Hematopoietic multipotent progenitor cell treated with erythropoietin and hydrocortisone succinate and interleukin-3 and kit ligand, for 6 days (in vitro differentiated cells): ENCODE measurements at places on chromosomes 13 and 19.

DNA sequence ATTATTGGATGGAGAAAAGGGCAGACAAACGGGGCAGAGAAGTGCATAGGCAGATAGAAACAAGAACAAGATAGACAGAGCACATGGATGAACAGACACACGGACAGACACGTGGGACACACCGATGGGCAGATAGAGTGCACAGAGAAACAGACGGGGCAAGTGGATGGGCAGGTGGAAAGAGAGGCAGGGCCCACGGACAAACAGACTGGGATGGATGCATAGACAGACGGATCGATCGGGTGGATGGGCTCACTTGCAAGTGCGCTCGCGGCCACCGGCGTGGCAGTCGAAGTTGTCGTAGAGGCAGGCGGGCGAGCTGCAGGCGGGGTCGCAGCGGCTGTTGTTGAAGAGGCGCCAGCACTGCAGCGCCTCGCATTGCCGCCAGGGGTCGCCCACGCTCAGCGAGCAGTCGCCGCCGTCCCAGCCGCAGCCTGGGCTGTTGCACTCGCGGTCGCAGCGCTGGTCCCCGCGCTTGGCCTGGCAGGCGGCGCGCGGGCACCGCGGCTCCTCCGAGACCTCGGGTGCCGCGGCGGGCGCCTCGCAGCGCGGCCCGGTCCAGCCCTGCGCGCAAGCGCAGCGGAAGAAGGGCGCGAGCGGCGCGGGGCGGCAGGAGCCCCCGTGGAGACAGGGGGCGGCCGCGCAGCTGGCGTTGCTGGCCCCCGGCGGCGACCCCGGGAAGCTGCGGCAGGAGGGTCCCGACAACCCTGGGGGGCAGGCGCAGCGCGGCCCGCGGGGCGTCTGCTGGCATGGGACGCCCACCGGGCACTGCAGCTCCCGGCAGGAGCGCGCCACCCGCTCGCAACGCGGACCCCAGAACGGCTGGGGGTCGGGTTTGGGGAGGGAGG is 23.3 kb downstream of the NOTCH3 start:
- DNase-seq = peak; percentile 89

GRCh38 chr13:20353973-20354372 is 121.9 kb upstream of the GJB6 start:
- peak; percentile 26 for DNase-seq

DNA sequence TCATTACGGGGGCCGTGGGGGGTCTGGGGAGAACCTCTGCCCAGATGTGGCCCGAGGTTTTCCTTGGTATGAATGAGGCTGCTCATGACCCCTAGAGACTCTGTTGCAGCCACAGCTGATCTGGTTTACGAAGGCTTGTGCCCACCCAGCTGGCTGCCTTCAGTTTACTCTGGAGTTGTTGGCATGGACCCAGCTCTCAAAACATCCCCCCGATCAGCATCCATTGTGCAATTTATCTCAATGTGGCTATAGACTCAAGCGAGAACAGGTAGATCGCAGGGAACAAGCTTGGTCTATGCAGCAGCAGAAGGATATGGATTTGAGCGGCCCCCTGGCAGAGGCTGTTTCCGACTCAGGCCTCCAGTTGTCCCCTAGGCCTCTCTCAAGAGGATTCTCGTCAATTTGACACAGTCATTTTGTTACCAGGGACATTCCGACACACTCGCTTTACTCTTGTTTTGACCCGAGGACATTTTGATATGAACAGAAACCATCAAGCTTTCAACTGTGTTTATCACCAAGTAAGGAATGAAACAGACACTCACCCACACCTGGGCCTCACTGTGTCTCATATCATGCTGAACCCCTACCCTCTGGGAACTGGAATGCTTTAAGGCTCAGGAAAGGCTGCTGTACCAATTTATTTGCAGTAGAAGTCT is 161.5 kb downstream of the KATNAL1 start:
- DNase-seq = no peak

- peak; percentile 56 for DNase-seq
These were observed 201.7 kb upstream of the UBL3 start for GRCh38 chr13:30052120-30052519.

DNA sequence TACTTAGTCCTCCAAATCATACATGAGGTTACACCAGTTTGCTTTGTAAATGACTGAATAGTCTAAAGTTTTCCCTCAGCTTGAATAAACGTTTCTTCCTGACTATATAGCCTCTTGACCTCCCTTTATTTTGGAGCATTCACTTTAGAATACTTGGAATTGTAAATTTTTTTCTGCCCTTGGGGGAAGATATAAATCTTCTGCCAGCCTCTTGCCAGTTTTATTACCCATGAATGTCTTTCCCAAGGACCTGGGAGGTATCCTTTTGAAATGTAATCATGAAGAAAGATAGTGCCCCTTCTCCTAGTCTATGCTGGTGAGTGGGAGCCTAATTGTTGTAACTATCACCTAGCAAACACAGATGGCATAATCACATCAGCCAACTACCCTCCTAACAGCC is 2033.9 kb upstream of the PCDH20 start:
- no peak for DNase-seq

DNA sequence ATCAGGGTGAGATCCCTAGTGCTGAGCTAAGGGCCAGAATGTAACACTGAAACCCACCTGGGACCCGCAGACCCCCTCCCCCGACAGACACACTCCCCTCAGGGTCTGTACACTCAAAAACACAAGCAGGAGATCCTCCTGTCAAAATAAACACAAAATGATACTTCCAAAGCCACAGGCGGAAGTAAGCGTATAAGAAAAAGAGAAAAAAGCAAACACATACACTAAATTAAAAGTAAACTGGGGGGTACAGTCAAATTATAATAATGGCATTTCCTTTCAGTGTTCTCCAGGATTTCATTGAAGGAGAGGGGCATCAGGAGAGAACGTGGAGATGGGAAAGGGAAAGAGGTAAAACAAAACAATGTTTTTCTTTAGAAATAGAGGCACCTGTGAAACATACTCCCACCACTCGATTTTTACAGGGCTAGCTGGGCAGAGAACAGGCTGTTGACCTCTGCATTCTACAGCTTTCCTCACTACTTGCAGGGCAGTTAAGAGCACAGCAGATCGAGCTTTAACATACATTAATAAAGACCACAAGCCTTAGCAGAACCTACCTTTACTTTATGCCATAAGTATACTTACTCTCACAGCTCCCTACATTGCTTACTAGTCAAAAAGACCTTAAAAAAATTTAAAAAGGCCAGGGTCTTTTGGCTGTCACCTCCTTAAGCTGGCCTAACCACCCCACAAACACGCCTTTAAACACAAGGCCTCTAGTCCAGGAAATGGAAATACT is 5.3 kb downstream of the ZIC5 start:
- DNase-seq = no peak

- no peak for DNase-seq
These were observed 855.1 kb downstream of the SLITRK5 start for GRCh38 chr13:88526186-88526852.

- no peak for DNase-seq
These were observed 30.1 kb downstream of the TPP2 start for GRCh38 chr13:102626928-102627327.

DNA sequence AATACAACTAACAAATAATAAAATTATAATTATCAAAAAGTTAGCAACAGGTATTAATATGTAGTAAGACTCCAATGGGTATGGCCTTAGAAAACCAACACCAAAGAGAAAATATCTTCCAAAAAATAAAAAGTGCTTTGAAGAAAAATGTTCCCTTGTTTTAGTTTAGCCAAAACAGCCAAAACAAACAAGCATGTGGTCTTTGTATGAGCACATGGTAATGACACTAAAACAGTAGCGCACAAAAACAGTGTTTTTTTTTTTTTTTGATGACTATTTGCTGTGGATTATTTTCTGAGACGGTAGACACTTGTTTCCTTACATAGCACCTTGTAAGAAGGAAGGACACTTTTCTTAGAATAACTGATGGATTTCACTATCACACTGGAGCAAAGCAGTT is 459.3 kb downstream of the ITGBL1 start:
- DNase-seq = no peak

DNA sequence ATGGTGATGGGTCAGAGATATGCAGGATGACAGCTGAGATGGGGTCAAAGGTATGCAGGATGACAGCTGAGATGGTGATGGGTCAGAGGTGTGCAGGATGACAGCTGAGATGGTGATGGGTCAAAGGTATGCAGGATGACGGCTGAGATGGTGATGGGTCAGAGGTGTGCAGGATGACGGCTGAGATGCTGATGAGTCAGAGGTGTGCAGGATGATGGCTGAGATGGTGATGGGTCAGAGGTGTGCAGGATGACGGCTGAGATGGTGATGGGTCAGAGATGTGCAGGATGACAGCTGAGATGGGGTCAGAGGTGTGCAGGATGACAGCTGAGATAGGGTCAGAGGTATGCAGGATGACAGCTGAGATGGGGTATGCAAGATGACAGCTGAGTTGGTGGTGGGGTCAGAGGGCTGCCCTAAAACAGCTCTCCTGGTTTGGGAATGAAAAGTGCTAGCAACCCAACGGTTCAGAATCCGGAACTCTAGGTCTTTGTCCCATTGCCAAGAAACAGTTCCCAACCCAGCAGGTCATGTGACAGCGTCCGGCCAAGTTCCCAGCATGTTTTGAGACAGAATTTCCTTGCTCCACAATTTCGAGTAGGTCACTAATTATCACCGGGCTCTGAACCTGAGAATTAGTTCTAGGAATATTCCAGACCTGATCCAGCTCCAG is 3.2 kb downstream of the SELENOW start:
- DNase-seq = no peak

DNA sequence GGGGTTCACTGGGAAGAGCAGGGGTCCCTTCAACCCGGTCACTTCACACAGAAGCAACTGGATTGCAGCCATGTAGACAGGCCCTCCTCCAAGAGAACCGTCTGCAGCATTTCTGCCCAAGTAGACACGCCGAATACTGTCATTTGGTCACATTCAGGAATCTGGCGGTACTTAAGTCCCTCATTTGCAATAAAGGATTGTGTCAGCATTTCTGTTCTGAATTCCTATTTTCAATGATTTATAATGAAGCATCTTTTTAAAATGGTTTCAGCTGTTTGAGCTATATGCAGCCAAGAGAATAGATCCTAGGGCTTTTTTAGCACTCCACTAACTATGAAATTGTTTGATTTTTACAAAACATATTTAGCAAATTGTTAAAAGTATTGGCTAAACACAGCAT is 143.5 kb upstream of the SOX1 start:
- DNase-seq = no peak

DNA sequence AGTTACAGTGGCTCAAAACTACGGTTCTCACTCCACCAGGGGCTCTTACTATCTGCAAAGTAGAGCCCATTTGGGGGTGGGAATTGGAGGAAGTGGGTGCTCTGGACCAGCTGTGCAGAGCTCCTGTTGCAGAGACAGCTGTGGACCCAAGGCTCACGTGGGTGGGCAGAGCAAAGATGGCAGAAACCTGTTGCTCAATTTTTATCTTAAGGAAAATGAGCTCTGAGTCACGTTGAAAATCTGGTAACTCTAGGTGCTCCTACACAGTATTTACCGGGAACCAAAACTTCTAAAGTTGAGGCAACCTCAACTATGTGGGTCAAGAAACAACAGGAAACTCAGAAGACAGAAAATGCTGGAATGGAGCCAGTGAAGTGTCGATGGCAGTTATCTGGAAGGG is 30.2 kb upstream of the SLC15A1 start:
- no peak for DNase-seq

DNA sequence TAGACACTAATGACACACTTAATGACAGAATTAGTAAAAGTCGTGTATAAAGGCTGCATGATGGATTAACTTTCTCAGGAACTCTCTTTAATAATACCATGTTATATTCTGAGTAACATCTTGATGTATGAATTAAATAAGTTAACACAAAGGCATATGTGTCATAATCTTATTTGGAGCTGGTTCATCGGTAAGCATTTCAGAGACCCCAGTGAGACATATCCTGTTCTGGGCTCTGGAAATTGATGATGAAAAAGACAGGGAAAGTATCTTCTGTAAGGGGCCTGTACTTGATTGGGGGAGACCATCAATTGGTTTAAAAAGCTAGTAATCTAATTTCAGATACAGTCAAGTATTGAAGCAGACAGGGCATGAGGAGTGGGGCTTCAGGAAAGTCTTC is 547.9 kb downstream of the GPC6 start:
- DNase-seq = no peak

DNA sequence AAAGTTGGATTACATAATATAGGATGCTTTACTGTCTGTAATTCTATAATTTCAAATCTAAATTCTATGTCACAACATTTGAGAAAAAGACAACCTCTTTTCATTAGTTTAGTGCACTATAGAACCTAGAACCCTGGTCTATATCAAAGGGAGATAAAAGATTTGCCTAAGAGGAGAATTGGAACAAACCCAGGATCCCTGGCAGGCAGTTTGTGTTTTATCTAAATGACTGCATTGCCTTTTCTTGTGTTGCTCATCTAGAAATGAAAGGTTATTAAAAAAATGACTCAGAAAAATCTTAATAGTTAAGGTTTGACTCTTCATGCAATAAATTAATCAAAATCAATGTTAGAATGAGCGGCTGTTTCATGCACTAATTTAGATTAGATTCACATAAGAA is 96.7 kb downstream of the PCDH9 start:
- DNase-seq = peak; percentile 14

- DNase-seq = no peak
These were observed 22.8 kb downstream of the SYDE1 start for GRCh38 chr19:15129856-15130585.

DNA sequence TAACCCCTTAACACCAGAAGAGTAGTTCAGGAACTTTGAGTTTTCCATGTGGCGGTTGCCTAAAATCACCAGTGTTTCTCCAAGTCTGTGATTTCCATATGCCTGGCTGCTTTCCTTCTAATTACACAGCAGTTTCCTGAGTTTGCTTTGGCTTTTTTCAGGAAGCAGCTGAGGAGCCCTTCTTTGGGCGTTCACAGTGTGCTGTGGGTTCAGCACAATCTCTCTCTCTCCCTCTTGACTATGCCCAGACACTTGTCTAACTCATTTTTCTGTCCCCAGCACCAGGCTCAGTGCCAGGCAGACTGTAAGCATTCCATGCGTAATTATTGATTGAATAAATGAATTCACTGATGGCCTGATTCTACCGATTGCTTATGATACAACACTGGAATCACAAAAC is 19.7 kb downstream of the SCEL start:
- no peak for DNase-seq

DNA sequence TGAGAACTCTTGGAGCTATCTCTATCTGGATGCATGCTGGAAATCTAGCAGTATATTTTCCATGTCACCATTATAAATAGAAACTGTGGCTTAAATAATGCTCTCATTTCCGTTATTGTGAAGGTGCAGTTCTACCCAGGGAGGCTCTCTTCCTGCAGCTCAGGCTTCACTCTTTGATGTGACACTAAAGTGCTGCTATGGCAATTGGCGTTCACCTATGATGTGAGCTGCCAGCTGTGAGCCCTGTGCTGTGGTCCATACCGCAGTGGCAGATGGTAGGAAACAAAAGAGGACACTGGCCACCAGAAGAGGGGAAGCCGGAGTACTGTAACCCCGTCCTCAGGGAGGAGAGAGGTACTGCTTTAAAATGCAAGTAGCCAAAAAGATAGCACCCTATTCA is 40.6 kb upstream of the ZNF681 start:
- DNase-seq = no peak
